ENCODE measurements at places on chromosomes 12 and 14. TPM values are rescaled to one million over a fixed set of nuclear protein-coding genes. Genes with fewer than 3 reads are reported as not detected.

GRCh38 chr14:83379436-83379835, 1845.8 kb upstream of the SEL1L start:
- DNase-seq = no peak

DNA sequence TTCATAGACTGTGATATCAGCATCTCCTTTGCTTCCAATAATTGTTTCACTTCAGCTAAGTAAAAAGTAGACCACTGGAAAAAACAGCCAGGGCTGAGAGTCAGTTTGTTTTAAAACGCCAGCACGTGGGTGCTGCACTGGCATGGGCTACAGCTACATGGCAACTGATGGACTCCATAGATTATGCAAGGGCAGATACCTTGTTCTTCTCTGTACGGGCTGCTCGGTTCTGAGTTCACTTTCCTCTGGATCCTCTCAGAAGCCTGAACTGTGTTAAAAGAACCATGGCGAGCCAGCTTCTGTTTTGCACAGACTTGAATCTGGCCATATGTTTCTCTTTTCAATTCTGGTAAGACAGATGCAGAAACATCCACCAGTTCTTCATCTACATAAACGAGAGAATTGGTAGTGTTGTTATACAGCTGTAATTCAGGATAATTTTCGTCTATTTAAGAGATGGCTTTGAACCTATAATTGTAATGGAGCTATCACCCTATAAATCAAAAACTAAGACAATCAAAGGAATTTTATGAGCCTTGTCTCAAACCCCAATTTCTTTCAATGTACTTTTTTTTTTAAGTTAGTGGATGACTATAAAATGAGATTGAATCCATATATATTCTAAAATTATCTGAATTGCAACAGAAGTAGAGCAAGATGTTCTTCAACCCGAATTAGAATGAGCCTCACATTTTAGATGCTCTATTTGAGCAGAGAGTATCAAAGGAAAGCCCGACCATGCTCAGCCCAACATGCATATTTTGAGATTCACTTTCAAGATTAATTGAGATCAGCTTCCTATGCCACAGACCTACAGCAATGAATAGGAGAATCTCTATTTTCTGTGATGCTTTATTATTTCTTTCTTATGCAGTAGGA, 31.5 kb downstream of the E2F7 start:
- no peak for DNase-seq

Gene TAS2R9
- total RNA-seq = not detected

GRCh38 chr14:104344818-104345620, 206.6 kb downstream of the KIF26A start:
- DNase-seq = no peak

- no peak for DNase-seq
Measured at GRCh38 chr12:132230381-132230780, 86.1 kb downstream of the NOC4L start.

Gene RFLNA
- total RNA-seq = not detected

DNA sequence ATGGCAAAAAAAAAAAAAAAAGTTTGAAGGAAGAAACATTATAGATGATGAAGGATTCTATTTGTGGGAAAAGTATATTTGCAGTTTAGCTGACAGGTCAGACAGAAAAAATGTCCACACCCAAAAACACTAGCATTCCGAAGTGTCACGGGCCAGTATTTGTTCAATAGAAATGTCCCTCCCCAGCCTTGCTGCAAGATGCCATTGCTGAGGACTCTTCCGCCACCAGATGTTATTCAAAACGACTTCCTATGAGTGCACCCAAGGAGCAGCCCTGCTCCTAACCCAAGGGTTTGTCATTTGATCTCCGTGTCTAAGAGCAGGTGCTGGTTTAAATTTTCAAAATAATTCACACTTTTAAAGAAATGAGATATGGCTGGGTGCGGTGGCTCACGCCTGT, 163.1 kb downstream of the GCH1 start:
- no peak for DNase-seq

Gene PSEN1
- total RNA-seq = 14.2 TPM
